ENCODE measurements at places on chromosomes 7 and 10.

DNA sequence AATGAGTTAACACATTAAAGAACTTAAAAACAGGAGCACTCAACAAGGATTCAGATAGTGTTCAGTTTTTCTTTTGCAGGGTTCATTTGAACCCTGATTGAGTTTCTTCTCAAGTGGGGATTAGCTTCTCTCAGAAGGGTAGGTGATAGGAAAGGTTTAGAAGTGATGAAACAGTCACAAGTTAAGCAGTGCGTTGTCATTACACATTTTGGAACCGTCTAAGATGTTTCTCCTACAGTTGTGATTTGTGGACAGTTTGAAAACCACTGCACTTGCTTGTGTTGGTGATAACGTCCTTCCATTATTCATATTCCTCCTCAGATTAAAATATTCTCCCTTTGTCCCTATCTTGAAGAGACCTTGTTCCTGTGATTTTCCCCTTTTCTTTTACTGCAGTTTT is 2.7 kb downstream of the STMP1 start:
- DNase-seq = no peak

DNA sequence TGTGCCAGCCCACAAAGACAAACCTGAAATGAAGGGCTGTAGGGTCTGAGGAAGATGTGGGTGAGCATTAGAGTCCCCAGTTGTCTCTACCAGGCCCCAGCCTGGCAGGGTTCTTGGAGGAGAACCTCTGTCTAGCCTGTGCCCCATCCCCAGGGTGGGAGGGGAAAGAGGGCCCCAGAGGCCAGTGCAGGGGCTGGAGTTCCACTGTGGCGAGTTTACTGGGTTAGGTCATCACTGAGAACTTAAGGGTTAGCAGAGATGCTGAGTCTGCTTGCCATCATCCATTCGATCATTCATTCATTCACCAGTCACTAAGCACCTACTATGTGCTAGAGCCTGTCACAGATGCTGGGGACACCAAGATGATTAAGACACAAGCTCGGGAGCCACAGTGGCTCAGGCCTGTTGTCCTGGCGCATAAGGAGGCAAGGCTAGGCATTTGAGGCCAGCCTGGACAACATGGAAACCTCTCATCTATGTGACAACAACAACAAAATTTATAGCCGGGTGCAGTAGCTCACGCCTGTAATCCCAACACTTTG is 2.6 kb downstream of the ANKRD2 start:
- no peak for DNase-seq

- no peak for DNase-seq
Measured at GRCh38 chr10:88181902-88182600, 318.6 kb downstream of the PTEN start.

DNA sequence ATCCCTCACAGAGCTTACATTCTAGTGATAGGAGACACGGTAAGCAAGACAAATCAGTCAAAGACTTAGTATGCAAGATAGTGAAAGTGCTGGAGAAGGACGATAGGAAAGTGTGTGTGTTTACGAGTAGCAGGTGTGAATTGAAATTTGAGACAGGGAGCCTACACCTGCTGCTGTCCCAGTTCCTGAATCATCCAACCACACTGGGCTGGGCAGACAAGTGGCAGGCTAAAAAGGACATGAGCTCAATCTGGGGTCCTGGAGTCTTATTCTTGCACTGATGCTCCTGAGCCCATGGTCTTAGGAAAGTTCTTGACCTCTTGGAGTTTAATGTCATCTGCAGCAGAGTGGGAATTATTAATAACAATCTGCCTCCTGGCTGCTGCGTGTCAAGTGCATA is 16.2 kb downstream of the RBP3 start:
- peak; percentile 55 for DNase-seq

- no peak for DNase-seq
Measured at GRCh38 chr10:115250784-115251183, 157.6 kb downstream of the ATRNL1 start.

GRCh38 chr7:8051373-8051772 is 82.8 kb downstream of the GLCCI1 start:
- no peak for DNase-seq

DNA sequence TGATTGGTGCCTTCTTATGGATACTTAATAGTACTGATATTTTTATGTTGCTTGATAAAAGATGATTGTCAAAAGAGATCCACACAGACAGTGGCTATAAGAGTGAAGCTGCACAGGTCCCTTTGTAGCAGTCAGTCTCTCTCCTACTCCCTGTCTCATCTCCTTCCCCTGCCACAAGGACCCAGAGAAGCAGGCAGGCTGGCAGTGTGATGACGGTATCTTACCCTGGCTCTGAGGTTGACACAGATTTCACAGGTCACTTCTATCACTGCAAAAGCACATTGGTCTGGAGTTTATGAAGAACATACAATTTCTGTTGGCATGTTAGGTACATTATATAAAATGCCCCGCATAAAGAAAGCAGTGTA is 64.4 kb upstream of the AHR start:
- no peak for DNase-seq

GRCh38 chr7:28228396-28228795 is 47.8 kb upstream of the JAZF1 start:
- DNase-seq = no peak

DNA sequence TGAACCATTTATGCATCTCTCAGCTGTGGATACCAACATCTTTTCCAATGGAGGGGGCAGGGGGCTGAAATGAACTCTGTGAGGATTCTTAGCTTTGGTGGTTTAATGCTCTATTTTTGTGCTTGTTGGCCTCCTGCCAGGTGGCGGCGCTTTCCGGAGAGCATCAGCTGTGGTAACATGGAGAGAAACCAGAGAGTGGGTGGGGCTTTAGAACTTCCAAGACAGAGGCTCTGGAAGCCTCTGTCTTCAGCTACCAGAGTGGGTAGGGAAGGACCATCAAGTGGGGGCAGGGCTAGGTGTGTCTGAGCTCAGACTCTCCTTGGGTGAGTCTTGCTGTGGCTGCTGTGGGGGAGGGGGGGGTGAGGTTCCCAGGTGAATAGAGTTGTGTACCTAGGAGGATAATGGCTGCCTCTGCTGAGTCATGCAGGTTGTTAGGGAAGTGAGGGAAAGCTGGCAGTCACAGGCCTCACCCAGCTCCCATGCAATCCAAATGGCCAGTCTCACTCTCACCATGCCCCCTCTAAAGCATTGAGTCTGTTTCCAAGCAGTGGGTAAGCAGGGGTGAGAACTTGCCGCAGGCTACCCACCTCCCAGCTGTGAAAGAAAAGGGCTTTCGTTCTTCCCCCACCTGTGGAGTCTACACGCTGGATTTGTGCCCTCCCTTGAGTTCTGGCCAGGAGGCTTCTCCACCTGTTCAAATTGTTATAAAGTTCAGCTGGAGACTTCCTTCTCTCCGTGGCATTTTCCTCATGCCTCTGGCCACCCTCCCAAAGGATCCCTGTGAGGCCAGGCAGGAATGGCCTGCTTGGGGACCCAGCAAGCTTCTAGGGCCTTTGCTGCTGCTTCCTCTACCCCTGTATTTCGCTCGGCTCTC is 527.0 kb downstream of the NEBL start:
- DNase-seq = no peak

DNA sequence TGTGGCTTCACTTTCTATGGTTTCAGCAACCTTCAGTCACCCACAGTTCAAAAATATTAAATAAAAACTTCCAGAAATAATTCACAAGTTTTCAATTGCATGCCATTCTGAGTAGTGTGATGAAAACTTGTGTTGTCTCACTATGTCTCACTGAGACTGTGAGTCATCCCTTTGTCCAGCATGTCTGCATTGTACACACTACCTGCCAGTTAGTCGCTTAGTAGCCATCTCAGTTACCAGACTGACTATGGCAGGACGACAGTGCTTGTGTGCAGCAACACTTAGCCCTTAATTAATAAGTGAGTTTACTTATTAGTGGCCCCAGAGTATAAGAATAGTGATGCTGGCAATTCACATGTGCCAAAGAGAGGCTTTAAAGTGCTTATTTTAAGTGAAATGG is 22.5 kb downstream of the CCDC186 start:
- DNase-seq = no peak

- DNase-seq = no peak
Measured at GRCh38 chr7:105345003-105345402, 43.7 kb downstream of the SRPK2 start.
